Ecto neural progenitor cell (in vitro differentiated cells): ENCODE measurements at places on chromosomes 5 and 9.

DNA sequence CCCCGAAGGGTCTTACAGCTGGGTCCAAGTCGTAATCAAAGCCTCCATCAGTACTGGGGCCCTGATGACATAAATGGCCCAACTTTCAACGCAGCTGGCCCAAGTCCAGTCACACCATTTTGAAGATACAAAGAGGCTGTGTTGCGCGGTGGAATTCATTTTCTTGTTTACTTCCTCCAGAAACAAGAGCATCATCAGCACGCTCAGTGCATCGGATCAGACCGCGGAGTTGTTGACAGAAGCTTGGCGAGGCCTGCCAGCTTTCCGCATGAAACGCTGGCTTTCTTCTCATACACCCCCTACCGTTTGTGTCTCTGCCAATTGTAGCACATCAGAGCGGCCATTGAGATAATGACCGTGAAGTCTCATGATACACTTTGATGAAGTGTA is 101.7 kb upstream of the SPATA31D4 start:
- no peak for DNase-seq

- DNase-seq = peak; percentile 76
Measured at GRCh38 chr5:78509884-78510769, 138.4 kb downstream of the LHFPL2 start.

- no peak for DNase-seq
Measured at GRCh38 chr9:69181908-69182353, 7.9 kb downstream of the TJP2 start.

GRCh38 chr5:60541980-60542379 is 158.0 kb downstream of the DEPDC1B start:
- DNase-seq = no peak

DNA sequence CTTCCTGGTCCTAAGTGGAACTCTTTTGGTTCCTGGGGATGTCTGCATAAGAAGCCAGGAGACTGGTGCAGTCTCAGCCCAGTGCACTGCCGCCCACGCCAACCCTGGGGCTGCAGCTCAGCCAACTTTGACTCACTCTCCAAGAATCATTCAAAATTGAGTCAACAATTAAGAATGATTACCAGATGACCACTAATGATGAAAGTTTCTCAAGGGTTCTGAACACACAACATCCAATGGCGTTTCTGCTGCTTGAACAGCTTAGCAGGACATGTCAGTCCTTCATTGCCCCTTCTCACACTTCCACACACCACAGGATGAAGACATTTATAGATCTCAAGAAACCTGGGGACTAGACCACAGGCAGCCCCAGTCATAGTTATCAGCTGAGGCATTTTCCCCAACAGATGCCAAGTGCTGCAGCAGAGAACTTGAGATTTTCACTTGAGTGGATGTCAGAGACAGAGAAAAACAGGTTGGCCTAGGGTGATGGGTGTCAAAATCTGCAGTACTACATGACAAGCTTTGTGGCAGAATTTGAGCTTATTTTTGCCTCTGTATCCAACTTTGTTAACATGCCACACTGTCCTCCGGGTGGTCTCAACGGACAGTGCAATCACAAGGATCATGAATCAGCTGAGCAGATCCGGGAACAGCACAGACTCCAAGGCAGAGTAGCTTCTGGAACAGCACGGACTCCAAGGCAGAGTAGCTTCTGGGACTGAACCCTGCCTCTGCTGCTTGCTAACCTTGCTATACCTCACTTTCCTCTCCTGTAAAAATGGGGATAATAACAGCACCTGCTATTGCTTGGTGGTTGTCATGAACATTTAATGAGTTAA is 356.1 kb downstream of the SPOCK1 start:
- DNase-seq = no peak

- DNase-seq = peak; percentile 75
Measured at GRCh38 chr9:34576597-34577399, 12.7 kb downstream of the CNTFR start.

DNA sequence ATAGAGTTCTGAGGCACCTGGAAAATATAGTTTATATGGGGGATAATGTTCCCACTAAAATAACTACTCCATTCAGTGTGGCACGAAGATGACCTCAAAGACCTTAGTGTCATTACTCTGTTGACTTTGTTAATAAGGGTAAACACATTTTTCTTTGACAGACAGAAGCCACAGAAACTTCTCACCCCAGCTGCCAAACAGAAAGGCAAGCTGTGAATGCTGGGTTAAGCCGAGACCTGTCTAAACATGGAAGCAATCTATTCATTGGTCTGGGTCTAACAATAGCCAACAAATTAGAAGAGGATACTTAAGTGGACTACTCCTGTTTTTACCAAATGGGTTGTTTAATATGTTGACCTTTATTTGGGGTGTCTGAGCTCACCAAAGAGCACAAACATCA is 171.4 kb downstream of the TLE1 start:
- no peak for DNase-seq

GRCh38 chr9:2024888-2025782 is 10.0 kb downstream of the SMARCA2 start:
- DNase-seq = no peak

- no peak for DNase-seq
Measured at GRCh38 chr5:151016700-151017099, 3.7 kb upstream of the GPX3 start.

DNA sequence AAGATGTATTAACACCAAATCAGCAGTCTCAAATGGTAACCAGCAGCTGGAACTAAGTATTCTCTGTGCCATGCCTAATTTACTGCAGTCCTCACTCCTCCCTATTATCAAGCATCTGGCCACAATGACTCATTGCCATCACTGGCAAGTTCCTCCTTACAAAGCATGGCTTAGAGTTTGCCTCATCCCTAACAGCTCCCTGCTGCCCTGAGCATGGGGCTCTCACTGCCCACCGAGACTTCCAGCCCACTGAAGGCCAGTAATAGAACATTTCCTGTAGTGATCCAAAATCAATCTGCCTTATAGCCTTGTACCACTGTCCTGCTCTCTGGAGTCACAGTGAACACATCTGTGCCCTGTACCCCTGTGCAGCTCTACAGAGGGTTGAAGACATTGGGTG is 211.9 kb upstream of the TRIM32 start:
- DNase-seq = no peak

GRCh38 chr5:135013947-135014570 is 20.0 kb downstream of the PITX1 start:
- DNase-seq = peak; percentile 37

DNA sequence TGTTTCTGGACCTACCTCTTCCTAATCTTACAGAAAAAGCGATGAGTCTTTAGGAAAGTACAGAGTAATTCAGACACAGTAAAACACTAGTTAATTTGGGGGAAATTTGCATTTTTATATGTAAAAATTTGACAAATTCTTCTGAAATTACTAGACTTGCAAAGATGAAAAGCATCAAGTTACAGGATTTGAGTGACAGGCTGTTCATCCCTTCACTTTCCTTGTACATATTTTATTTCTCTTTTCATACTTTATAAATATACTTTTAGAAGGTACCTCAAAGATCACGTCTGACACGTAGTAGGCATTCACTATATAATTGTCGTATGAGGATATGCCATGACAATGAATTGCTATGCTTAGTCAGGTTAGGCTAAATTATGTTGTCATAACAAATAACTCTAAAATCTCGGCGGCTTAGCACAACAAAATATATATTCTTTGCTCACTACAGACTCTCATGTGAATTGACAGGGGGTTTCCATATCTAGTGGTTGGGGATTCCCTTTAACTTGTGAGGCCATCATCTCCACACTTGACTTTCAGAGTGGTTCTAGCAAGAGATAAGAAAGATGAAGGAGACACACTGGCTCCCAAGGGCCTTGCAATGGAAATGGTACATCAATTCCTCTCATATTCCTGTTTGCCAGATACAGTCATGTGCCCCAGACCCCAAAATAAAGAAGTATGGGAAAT is 154.1 kb upstream of the TUT7 start:
- no peak for DNase-seq

DNA sequence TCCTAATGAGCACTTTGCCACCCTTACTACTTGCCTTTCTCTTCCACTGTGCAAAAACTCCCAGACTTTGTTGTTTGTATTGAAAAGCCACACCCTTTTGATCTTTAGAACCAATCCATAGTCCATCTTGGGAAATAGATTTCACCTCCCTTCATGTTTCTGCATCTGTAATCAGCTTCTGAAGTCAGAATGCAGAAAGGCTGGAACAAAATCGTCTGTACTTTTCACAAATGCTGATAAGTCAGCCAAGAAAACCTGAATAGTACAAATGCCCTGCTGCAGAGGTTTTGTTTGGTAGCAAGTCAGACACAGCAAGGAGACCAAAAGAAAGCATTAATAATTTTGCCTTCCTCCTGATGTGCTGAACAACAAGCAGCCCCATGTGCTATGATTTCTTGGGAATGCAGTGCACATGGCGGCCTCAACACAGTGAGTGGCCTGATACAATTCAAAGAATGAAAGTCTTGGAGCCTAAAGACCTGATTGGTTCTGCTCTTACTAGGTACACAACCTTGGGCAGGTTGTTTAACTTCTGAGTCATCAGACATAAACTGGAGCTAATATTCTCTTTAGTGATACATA is 59.2 kb upstream of the STK32A start:
- DNase-seq = no peak

GRCh38 chr9:18658804-18659705 is 185.1 kb downstream of the ADAMTSL1 start:
- DNase-seq = no peak

DNA sequence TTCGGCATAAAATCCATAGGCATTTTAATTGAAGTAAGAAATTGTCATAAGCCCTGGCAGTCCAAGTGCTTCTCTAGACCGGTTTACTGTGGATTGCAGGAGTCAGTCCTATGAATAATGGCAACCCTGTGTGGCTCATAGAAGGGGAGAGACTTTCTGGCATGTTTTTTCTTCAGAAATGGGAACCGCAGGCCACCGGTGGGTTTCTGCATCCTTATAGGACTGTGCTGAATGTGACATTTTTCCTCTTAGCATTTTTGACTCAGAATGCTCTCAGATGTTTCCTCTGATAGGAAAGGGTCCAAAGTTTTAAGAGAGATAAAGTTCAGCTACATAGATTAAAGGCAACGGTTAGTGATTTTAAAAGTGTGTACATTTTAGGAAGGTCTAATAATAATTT is 6.3 kb downstream of the DAPK1 start:
- no peak for DNase-seq

- no peak for DNase-seq
Measured at GRCh38 chr5:154523709-154524108, 45.7 kb upstream of the HAND1 start.

DNA sequence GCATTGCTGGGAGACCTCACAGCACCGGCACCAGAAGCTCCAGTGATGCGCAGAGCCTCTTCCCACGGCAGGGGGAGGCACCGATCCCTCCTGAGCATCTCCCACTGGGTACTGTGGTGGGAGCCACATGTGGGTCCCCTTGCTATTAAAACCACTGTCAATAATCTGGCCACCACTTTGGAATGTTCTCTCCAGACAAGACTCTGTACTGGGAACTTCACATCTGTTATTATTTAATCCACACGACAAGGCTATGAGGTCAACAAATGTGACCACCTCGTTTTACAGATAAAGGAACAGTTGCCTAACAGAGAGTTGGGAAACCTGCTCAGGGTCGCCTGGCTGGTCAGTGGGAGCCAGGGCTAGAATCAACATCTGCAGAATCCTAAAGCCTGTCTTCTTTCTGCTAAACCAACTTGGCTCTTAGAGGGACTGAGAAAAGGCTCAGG is 72.7 kb downstream of the EPB41L4B start:
- no peak for DNase-seq

- peak; percentile 89 for DNase-seq
Measured at GRCh38 chr5:38809388-38810359, 36.1 kb upstream of the OSMR start.

DNA sequence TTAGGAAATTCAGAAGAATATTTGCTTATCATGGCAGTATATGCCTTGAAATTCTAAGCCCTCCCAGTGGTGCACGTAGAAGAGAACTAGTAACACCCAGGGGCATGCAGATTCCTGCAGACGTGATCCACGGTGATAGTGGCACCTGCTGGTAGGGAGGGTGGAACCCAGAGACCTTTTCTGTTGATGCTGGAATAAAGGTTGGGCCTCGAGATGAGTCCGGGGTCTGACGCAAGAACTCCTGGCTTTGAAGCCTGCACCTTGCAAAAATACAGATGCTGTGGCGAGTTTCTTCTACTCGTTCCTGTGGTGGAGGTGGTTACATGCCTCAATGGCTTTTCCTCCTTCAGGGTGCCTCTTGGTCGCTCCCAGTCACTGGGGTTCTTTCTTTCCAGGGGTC is 39.5 kb upstream of the PHF2 start:
- no peak for DNase-seq

DNA sequence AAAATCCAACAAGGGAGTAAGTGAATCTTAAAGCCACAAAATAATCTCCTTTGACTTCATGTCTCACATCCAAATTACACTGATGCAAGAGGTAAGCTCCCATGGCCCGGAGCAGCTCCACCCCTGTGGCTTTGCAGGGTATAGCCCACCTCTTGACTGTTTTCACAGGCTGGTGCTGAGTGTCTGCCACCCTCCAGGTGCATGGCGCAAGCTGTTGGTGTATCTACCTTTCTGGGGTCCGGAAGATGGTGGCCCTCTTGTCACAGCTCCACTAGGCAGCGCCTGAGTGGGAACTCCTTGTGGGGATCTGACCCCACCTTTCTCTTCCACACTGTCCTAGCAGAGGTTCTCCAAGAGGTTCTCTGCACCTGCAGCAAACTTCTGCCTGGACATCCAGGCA is 1051.1 kb upstream of the CDH6 start:
- no peak for DNase-seq
